Fibroblast of villous mesenchyme (primary cell): ENCODE measurements at places on chromosomes 13 and 19.
A peak's percentile ranks its signal among the peaks of the same experiment; 100 is the strongest.

DNA sequence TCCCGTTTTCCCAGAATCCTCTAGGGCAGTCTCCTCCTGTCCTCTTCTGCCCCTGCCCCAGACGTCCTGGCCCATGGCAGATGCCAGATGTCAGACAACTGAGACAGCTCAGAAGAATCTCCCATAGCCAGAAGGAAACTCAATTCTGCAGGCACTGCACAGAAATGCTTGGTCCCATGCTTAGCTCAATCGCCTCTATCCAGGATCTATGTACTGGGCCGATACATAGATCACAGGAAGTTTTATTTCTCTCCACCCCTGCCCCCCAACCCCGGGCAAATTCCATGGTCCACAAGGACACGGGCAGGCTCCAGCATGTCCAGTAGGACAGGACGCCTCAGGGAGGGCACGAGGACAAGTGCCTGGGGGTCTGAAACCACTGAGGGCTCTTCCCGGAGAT, 4.8 kb downstream of the MBD3 start:
- no peak for DNase-seq

GRCh38 chr13:92461402-92461801, 765.2 kb upstream of the GPC6 start:
- no peak for DNase-seq

DNA sequence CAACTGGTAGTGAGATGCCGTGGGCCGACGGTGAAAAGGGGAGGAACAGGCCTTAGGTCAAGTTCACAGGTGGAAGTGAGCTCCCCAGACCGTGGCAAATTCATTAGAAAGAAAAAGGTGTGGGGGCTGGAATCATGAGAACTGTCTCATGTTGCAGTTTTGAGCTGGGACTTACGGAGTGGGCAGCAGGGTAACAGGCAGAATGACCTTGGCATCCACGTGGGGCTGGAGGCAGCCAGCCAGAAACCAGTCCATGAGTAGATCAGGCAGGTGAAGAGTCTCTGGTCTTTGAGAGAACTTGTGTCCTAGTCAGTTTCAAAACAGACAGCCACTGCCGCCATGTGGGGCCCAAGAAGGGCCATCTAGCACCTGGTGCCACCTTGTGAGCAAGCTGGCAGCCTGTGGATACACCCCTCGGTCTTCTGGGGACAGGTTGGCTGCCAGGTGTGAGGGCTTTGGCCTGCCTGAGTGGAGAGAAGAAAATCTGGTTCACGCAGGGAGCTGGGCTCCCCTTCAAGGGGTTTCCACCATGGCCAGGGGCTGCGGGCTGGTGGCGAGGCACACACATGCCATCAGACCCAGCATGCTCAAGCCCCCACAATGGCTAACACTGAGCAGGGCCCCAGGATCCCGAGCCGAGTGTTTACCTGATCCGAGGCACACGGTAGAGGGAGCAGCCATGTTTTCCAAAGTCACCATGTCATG, 23.9 kb downstream of the TSSK6 start:
- DNase-seq = no peak

DNA sequence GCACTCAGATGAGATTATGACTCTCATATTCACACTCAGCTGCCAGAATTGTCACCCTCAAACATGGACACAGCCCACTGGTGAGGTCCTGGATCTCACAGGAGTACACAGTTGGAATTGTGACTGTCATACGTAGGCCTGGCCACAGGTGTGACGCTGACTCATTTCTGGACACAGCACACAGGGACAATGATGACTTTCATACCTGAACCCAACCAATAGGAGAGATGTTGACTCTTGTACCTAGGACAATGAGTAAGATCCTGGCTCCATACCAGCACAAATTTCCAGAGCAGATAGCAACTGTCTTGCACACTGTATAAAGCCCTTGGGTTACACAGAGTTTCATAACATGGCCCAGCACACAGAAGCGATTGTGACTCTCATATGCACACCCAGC, 46.4 kb downstream of the ZNF85 start:
- DNase-seq = no peak

DNA sequence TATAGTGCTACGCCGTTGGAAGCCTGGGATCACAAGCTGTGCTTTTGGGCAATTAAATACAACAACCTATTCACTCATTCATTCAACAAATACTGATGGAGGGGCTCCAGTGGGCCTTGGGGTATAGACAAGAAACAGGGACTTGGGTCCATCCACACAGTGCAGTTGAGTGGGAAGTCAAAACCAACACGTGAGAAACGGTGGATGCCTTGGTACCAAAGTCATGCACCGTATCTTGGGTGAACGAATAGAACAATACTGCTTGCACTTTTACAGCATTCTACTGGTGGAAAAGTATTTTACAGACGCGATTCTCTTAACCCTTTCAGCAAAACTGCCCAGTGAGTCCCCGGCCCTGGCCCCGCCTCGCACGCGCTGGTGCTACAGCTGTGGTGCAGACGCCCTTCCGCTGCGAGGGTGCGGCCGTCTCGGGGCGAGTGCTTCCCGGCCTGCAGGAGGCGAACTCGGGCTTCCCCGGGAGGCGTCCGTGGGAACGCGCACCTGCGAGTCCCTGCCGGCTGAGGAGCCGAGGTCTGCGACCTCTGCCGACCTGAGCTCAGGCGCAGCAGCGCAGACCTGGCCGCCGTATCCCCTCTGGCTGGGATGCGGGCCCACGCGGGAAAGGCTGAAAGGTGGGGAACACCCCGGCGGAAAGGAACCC, 8.3 kb downstream of the TNFRSF19 start:
- DNase-seq = peak; percentile 69

DNA sequence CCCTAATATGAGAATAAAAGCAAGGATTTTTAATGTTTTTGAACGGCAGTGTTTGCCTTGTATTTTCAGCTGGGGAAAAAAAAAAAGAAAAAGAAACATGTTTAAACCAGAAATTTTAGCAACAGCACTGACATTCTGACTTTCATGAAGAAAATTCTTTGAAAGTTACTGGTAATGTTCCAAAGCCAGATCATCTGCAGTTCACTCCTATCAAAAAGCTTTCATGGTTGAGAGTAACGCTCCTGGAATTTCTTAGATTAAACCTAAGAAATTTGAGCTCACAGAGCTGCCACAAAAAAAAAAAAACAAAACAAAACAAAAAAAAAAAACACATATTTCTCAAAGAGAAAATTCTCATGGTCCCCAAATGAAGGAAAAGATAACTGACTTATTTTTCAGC, 1106.7 kb downstream of the EFNB2 start:
- no peak for DNase-seq
